Stimulated activated CD8-positive, alpha-beta memory T cell treated with anti-CD3 and anti-CD28 coated beads, Interleukin-4, amount 100 ng/mL, for 4 hours (primary cell): ENCODE measurements at places on chromosomes 12 and 14.

- DNase-seq: no peak
These were observed 186.3 kb downstream of the ADGRD1 start for GRCh38 chr12:131140069-131140435.

GRCh38 chr14:69131176-69131575 is 21.7 kb downstream of the DCAF5 start:
- no peak for DNase-seq

DNA sequence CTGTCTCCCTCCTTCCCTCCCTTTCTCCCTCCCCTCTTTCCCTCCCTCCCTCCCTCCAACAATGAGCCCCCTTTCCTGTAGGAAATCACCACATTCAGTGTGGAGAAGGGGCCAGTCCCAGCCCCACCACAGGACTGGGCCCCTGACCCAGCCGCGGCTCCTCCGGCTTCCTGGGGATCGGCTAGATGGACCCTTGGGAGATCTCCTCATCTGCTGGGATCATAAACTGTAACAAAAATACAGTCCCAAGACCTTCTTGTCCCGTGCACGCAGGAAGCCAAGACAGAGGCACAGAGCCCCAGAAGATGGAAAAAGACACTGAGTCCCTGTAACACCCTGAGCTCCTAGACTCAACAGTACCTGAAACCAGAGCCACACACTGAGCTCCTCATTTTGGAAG is 23.9 kb downstream of the DIO3 start:
- DNase-seq: no peak

- DNase-seq: no peak
These were observed 42.9 kb downstream of the CMAS start for GRCh38 chr12:22088886-22089285.

DNA sequence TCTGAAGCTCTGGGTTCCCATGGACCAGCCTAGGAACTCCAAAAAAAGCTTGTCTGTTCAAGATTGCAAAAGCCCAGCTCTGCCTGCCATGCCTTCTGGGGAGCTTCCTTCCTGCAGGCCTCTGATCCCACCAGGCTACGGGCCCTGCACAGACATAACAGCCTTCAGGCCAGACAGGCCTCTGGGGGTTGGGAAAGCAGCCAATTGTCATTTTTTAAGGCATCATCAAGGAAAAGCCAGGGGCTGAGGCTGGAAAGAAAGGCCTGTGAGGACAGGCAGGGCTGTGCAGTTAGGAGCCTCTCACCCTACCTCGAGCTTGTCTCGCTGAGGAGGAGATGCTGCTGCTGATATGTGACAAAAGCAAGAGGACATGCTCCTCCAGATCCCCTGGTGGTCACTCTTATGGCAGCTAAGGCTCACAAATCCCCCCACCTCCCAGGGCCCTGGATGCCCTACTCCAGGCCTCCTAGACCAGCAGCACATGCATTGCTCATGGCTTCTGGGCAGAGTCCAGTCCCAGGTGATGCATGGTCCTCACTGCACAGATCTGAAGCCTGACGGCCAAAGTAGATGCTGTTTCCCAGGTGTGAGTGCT is 2.9 kb downstream of the TMEM229B start:
- no peak for DNase-seq

DNA sequence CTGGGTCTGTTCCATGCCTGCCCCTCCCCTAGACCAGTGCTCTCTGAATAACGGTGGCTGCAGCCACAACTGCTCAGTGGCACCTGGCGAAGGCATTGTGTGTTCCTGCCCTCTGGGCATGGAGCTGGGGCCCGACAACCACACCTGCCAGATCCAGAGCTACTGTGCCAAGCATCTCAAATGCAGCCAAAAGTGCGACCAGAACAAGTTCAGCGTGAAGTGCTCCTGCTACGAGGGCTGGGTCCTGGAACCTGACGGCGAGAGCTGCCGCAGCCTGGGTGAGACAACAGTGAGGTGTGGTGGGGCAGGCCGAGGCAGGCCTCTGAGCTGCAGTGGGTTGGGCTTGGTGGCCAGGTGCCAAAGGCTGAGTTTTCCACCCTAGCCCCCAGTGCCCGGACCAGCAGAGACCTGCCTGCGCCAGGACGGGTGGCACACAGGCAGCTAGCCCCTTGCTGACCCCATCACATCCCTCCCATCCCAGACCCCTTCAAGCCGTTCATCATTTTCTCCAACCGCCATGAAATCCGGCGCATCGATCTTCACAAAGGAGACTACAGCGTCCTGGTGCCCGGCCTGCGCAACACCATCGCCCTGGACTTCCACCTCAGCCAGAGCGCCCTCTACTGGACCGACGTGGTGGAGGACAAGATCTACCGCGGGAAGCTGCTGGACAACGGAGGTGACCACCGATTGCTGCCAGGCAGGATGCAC is 28.2 kb upstream of the LRP1-AS start:
- DNase-seq: no peak

- no peak for DNase-seq
These were observed 128.4 kb downstream of the GALC start for GRCh38 chr14:87864356-87865270.

GRCh38 chr14:96762650-96763049 is 34.5 kb upstream of the VRK1 start:
- DNase-seq: no peak

- peak; percentile 66 for DNase-seq
These were observed 549 bp upstream of the WDR89 start for GRCh38 chr14:63642229-63642611.

DNA sequence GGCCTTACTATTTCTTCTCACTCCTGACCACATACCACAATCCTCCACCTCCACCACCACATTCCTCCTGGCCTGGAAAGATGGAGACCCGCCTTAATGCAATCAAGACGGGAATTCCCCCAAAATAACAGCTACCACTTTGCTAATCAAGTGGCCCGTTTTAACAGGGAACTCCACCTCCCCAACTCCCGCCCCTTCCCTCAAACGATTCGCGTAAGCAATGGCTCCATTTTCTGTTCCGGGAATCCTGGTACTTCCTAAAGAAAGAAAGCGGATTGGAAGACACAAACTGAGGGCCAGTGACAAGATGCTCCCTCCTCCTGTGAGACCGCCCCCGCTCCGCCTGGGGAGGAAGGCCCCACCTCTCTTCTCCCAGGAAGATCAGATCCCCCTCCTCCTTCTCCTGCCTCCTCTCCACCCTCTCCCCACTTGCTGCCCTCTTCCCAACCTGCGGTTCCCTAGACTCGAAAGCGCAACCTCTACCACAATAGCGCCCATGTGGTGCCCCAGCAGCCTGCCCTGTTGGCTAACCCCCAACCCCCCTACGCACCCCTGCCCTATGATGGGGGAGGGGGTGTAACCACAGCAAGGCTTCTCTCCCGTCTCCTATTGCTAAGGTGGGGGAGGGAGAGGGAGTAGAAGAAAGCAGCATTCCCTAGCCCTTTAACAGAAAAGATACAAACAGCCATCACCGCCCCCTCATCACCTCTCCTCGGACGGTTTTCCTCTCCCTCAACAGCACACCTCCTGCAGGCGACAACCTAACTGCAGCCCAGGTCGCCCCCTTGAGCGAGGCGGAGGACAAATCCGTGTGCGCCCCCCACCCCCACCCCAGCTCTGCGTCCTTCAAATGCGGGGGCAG is 777 bp downstream of the ARF3 start:
- DNase-seq: no peak

- no peak for DNase-seq
These were observed 17.1 kb upstream of the ATXN2 start for GRCh38 chr12:111616177-111616623.

DNA sequence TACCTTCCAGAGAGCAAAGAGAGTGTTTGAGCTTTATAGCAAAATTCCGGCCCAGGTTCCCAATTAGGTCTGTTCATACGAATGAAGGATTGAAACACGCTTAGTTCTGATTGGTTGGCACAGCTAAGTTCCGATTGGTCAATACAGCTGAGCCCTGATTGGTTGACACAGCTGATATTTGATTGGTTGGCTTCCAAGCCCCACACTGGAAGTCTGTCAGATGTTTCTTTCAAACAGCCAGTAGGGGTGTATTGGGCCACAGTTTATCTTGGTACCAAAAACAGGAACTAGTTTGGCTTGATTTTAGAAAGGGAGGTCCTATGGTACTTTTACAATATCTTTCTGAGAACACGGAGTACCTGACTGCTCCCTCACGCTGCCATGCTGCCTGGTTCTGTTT is 93.4 kb downstream of the CAND1 start:
- no peak for DNase-seq

GRCh38 chr12:58533652-58534051 is 386.7 kb downstream of the LRIG3 start:
- no peak for DNase-seq

GRCh38 chr12:6807170-6807569 is 14.5 kb upstream of the GPR162 start:
- no peak for DNase-seq

DNA sequence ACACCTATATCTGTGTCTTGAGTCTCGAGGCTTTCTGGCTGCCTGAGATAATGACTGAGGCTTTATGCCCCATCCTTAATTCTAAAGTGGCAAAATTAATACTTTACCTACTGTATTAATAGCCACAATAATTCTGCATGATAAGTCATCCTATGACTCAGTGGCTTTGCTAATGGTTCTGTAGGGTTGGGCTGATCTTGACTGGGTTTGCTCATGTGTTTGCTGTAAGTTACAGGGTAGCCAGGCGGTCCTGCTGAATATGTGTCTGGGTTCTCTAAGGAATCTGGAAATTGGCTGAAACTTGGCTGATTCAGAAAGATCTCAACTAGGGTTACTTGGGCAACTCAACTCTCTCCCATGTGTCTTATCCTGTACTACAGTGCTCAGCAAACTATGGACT is 21.7 kb downstream of the MGST1 start:
- no peak for DNase-seq

- DNase-seq: no peak
These were observed 106.1 kb downstream of the DAD1 start for GRCh38 chr14:22482782-22483553.

GRCh38 chr12:115623764-115624334 is 653.6 kb downstream of the MED13L start:
- DNase-seq: no peak

GRCh38 chr12:93578221-93578620 is 5.7 kb downstream of the SOCS2 start:
- DNase-seq: no peak

DNA sequence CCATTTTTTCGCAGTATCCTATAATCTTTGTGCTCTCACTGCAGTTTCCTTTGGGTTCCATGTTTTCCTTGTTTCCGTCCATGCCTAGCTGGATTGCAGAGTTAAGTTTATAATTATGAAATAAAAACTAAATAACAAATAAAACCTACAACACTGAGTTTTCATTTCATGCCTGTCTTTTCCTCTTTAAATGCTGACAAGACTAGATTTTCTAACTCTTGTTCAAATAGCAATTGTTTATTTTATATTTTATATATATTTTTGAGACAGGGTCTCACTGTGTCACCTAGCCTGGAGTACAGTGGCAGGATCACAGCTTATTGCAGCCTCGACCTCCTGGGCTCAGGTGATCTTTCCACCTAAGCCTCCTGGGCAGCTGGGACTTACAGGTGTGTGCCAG is 5.3 kb upstream of the GEMIN2 start:
- DNase-seq: no peak

DNA sequence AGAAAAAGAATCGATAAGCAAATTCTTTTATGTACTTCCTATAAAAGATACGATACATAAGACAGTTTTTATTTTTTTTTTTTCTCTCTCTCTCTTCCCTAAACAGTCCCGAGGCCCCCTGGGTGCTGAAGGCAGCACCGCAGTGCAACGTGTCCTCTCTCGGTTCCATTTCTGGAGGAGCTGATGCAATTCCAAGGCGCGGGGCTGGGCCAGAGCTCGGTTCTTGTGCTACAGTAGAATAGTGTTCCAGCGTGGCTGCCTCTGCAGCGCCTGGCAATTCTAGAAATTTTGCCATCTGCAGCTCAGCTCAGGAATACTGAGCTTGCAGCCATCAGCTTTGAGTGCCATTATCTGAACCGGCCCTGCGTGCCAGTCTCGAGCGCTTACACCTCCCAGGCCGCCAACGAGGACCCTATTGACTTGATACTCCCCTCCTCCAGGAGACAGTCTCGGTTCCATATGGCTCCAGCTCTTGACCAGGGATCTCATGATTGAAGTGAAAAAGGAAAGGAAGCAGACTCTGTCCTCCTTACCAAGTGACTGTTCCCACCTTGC is 630 bp downstream of the ALDH1L2 start:
- no peak for DNase-seq

DNA sequence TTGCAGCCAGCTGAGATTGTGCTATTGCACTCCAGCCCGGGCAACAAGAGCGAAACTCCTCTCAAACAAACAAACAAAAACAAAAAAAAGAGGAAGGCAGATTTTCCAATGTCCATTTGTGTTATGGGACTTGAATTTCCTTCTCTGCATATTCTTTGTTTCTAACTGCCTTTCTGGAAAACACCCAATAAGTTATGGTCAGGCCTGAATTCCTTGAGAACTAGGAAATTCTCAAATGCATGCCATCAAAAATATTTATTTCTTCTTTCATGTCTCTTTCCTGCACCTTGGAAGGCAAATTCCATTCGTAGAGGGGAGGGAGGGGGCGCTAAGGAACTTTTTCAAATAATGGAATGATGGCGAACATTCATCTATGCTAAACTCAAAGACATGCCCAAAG is 117.6 kb upstream of the TMCC3 start:
- DNase-seq: no peak

DNA sequence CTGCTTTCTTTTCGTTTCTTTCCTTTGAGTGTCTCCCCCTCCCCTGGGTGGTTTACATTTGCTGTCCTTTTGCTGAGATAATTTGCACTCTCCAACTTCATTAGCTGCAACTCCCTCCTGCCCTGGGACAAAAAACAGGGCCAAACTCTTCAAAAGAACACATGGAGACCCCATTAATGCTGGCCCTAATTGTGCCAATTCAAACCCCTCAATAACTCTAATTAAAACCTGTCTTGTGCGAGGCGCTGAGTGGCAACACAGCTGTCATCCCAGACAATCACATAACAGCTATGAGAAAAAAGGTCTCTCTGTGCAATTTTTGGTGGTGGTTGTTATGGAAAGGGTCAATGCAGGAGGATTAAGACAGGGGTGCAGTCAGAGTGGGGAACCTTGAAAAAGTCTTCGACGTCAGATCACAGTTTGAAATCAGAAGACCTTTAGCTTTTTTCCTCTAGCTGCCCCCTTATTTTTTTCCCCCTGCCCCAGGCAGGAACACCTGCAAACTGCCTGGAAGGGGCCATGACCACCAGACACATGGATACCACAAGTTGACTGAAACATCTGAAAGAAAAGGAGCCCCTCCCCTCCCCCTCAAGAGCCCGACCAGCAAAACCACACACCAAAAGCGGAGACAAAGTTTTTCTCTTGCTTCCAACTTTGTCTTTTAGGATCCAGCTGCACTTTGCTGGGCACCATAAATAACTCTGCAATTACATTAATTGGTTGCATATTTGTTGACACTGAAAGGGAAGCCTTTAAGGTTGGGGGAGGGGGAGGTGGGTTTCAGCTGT is 26.5 kb upstream of the SMOC1 start:
- no peak for DNase-seq

- no peak for DNase-seq
These were observed 117.1 kb downstream of the SLC25A47 start for GRCh38 chr14:100440207-100440631.

GRCh38 chr12:114555451-114555850 is 128.5 kb downstream of the TBX3 start:
- DNase-seq: no peak

GRCh38 chr12:69099201-69099837 is 140.1 kb upstream of the CPSF6 start:
- no peak for DNase-seq

GRCh38 chr14:92886337-92886736 is 36.6 kb upstream of the CHGA start:
- no peak for DNase-seq

- DNase-seq: no peak
These were observed 153.1 kb downstream of the TMTC2 start for GRCh38 chr12:82839796-82840195.
